ENCODE measurements at places on chromosomes 2 and 18.
A peak's percentile ranks its signal among the peaks of the same experiment; 100 is the strongest.

DNA sequence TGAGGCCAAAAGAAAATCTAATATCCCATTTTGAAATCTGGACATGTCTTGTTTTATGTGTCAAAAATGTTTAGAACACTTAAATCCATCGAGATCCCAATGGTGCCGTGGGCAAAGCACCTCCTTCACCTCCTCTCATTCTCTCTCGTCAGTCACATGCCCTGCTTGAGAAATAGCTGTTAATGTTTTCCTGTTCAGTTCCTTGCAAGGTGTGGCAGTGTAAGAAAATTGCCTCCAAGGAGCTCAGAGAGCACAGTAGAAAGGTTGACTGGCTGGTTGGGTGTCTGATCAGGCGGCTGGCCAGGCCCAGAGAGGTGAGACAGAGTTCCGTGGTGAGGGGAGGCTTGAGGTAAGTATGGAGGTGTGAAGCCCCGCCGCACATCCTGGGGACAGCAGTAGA lies 210.2 kb downstream of the TSN start:
- DNase-seq: no peak

DNA sequence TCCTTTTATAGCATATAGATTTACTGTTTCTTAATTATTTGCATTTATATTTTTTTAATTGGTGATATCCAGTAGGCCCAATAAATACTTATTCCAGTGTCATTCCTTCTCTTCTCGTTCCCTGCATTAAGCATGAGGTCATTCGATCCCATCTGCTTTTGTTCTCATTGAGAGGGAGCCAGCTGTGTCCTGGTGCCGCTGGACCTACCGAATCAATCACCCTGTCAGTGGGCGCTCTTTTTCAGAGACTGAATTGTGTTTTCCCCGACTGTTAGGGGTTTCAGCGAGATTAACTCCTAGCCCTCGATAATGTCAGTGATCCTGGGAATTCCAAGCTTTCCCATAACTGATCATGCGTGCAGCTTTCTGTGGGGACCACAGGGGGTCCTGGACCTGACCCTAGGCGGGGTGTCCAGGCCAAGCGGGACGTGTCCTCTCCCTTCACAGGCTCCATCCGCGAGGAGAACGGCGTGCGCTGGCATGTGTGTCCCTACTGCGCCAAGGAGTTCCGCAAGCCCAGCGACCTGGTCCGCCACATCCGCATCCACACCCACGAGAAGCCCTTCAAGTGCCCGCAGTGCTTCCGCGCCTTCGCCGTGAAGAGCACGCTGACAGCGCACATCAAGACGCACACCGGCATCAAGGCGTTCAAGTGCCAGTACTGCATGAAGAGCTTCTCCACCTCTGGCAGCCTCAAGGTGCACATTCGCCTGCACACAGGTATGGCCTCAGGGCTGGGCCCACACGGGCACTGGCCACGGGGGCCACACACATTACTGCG lies 72.4 kb downstream of the ZNF236 start:
- no peak for DNase-seq

DNA sequence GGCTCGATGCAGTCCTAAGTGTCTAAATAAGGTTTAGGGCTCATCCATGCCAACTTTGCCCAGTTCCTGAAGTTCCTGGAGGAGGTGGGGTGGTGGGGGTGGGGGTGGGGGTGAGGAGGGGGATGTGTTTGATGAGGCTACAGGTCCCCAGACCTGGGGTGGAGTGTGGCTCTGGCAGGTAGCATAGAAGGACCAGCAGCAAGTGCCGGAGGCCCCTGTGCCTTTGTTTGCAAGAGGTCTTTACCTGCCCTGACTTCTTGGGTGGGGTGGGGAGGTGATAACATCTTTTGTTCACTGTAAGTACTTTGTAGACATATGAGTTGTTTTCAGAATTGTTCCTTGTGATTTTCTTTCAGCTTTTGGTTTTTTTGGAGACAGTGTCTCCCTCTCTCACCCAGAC lies 10.0 kb downstream of the SH3BP4 start:
- no peak for DNase-seq

DNA sequence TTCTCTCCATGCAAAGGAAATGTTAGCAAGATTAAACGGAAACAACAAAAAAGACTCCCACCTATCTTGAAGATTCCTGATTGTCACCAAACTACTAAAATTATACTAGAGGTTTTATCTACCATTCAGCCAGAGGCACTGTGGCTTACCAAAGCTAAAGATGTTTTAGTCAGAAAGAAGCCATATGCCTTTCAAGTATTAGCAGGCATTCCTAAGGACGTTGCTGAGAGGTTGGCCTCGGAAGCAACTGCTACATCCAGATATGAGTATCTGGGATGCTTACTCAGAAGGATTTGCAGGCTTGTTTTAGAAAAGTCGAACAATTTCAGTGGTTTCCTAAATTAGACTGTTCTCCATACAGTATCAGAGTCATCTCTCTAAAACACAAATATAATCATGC lies 88.3 kb upstream of the UBE2E3 start:
- DNase-seq: no peak

DNA sequence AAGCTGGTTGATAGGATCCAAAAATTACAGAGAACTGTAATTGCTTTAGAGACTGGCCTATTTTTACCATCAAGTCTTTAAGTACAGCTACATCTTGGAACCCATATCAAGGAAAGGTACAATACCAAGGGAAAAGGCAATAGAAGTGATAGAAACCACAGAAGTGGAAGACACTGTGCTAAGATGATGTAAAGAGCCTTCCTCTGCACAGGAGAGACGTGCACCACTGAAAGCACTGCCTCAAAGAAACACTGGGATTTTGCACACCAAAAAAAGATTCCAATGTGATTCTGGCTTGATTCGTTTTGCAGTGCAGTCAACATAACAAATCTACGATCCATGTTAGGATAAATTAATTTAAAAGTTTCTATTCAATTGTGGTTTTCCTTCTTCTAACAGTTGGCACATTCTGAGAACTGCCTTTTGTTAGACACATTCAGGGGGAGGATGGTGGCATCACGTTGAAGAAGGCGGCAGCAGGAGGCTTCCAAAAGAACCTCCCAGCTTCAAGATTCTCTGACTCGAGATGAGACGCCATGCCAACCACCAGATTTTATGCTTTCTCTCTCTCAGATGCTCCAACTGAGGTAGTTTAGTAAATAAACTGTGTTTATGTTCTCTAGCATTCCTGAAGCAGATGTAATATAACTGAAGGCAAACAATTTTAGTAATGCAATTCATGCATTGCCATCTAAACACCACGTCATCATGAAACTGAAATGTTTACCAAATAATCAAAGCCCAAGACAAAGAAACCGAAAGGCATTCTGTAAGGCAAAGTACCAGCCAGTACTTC lies 102.9 kb downstream of the BCL2 start:
- DNase-seq: no peak

GRCh38 chr2:104431701-104432121 lies 422.2 kb upstream of the POU3F3 start:
- no peak for DNase-seq

- peak; percentile 45 for DNase-seq
Observed at GRCh38 chr2:102708847-102709559, 52.8 kb upstream of the TMEM182 start.

DNA sequence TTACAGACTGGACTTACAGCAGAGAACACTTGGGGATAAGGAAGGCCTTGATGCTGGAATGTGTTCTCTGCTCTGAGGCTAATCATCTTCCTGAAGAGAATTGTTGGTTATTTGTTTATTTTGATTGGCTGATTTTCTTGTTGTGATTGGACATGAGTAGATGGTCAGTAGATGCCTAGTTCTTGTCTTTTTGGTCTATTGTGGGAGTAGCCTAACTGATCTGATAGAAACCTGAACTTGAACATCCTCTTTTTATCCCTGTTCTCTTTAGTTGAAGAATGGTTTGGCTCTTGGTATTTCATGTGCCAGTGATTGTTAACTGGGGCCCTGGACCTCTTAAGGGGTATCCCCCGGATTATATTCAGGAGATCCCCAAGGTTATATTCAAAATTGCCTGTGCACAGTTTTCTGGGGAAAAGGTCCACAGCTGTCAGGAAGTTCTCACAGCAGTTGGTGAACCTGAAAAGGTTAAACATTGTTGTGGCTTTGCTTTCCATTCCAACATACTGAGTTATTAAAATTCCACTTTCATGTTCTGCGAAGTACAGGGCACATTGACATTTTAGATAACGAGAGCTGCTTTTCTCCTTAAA lies 13.6 kb downstream of the TWSG1 start:
- peak; percentile 74 for DNase-seq

DNA sequence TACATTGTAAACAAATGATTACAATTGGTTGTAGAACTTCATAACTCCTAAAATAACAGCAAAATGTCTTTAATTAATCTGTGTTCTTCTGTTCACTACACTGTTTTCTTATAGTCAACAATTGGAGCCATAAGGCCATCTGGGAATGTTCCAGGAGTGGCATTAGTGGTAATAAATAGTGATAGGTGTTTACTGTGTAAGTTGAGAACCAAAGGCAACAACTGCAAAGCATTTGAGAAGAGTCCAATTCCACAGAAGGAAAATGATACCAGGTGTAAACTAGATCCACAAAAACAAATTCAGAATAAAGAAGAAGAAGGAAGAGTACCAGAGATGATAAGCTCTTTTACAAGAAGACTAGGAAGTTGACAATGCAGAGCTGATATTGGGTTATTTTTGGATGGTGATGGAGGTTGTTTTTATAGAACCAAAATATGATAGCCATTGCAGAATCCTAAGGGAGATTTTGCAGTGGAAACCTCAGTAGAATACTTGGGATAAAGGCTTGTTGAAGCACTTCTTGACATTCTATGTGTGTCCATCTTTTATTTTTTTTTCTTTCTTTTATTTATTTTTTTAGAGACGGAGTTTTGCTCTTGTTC lies 52.9 kb downstream of the ANTXR1 start:
- DNase-seq: no peak

GRCh38 chr18:38362286-38362792 lies 796.7 kb upstream of the CELF4 start:
- no peak for DNase-seq

GRCh38 chr2:144334551-144334950 lies 185.4 kb downstream of the ZEB2 start:
- no peak for DNase-seq

GRCh38 chr18:41266616-41267015 lies 688.4 kb upstream of the PIK3C3 start:
- peak; percentile 87 for DNase-seq

DNA sequence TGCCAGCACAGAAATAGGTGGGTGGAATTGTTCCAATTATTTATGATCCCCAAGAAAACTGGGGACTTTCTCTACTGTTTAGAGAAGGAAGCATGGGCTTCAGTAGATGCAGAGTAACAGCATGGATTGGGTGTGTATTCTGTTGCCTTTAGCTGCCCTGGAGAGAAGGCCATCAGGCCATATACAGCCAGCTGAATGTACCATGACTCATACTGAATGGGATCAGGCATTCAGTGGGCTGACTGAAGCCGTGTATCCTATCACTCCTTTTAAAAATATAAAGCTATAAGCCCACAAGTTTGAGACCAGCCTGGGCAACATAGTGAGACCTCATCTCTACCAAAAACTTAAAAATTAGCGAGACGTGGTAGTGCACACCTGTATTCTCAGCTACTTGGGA lies 16.7 kb upstream of the PLEKHM3 start:
- DNase-seq: peak; percentile 73

- DNase-seq: no peak
Observed at GRCh38 chr2:133948610-133949290, 305.1 kb upstream of the MGAT5 start.

GRCh38 chr18:79625195-79625923 lies 54.2 kb upstream of the CTDP1 start:
- peak; percentile 52 for DNase-seq

GRCh38 chr2:121476684-121477083 lies 54.0 kb upstream of the RNU4ATAC start:
- DNase-seq: no peak

DNA sequence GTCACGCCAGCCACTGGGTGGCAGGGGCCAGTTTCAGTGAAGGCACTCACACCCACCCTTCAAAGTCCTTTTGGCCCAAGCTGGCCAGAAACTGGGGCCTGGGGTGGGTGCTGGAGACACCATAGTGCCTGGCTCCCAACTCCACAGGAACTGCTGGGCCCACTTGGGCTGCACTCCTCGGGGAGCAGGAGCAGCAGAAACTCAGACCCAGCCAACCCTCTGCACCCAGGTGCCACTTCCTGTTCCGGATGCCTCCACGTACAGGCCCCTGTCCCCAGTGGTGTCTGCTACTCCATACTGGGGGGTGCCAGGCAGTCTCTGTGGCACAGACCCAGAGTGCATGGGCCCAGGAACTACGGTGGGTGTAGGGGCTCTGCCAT lies 42.5 kb upstream of the ZNF519 start:
- no peak for DNase-seq

- no peak for DNase-seq
Observed at GRCh38 chr2:67210430-67210829, 186.7 kb upstream of the ETAA1 start.

- peak; percentile 63 for DNase-seq
Observed at GRCh38 chr2:127721311-127721977, 20.1 kb downstream of the SFT2D3 start.

DNA sequence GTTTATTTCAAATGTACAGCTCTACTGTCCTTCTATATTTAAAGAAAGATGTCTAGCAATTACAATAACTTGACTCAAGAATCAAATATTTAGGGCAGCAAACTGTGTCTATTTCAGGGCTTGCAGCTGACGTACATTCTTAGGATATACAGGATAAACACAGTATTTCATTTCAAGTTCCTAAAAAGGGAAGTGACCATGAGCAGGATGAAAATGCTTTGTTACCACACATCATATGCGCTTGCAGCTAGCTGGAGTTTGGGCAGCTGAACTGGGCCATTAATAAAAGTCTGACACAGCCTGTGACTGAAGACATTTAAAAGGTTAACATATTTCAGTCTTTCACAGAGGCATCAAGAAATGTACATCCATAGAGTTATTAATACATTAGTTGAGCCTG lies 264.6 kb upstream of the TRIB2 start:
- DNase-seq: peak; percentile 92

DNA sequence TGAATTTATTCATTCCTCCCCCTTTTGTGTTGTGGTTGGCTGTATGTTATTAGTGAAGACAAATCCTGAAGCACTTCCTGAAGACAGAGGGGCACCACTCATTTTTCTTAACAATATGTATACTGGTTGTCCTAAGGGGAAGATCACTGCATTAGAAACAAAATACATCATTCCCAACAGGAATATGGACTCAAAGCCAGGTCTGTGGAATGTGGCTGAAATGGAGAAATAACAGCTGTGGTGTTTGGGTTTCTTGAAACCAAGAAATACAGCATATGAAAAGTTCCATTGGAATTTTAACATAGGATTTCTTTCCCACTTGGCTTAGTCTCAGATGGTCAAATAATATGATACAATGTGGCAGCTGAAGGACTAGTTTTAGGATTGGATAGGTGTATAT lies 267.6 kb downstream of the KCNE4 start:
- no peak for DNase-seq

DNA sequence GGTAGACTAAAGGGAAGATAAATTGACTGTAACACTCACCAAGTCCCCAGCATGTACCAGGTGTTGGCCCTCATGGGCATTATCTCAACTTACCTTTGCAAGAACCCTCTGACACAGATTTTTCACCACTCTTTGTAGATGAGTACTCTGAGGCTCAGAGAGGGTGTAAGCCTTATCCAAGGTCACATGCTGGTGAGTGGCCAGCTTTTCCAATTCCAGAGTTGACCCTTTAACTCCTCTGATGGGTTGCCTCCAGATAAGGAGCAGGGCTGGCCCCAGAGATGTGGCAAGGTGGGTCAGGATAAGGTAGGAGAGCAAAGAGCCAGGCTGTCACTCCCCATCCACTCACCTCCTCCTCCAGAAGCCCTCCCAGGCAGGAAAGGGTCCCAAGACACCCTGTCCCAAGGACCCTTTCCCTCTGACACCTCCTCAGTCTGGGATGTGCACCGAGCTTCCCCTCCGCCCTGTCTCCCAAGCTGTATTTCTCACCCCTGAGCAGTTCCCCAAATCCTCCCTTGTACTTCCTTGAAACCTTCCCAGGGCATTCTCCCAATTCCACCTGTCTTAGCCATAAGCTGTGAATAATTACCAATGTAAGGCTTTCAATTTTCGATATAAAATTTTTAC lies 165.9 kb downstream of the ZFP36L2 start:
- no peak for DNase-seq
